ENCODE measurements at places on chromosomes 3 and 15.

GRCh38 chr3:101036213-101036618, 43.0 kb upstream of the ABI3BP start:
- peak; percentile 86 for DNase-seq

GRCh38 chr3:184231671-184232070, 2.3 kb downstream of the VWA5B2 start:
- no peak for DNase-seq

DNA sequence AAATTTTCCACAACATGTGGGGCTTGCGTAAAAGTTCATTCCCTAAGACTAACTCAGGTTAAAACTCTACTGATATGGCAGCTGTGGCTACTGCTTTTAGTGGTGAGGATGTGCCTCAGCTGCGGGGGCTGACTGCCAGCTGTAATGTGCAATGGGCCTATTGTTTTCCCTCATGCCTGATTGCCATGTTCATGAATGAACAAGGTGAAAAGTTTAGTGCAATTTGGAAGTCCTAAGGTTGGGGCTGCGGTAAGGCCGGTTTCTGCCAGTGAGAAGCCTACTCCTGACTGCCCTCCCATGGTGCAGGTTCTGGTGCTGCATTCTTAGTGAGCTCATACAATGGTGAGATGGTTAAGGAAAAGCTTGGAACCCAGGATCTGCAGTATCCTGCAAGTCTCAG, 10.9 kb upstream of the ALDH1L1 start:
- no peak for DNase-seq

DNA sequence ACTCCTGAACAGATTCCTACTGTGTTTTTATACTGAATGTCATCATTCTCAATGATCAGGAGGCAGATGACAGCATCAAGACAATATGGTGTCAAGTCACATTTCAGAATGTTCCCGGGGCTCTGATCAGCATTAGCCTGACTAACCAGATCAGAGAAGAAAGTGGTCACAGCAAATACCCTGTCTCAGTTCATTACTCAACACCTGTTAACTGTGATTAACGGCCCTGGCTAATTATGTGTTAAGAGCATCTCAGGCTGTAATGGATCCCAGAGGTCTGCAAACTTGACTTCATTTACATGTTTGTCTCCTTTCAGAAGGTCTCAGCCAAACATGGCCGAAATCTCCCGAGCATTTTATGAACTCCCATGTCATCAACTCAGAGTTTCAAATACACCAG, 833.7 kb downstream of the FHIT start:
- DNase-seq: no peak

- DNase-seq: no peak
These were observed 86.3 kb downstream of the RSL24D1 start for GRCh38 chr15:55110446-55110845.

DNA sequence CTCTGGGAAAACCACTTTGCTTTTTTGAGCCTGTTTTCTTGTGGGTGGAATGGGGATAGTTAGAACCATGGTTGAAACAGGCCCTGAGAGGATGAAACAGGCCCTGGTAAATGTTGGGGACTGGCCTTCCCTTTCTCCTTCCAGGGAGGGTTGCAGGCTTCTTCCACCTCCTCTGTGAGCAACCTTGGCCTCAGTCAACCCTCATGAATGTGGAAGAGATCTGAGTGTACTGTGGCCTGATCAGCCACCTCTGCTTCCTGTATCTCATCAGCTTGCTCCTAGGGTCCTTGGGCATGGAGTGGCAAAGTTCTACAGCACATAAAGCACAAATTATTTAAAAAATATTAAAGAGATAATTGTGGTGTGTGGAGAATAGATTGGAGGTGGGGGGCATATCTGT, 17.6 kb upstream of the TRH start:
- DNase-seq: no peak

DNA sequence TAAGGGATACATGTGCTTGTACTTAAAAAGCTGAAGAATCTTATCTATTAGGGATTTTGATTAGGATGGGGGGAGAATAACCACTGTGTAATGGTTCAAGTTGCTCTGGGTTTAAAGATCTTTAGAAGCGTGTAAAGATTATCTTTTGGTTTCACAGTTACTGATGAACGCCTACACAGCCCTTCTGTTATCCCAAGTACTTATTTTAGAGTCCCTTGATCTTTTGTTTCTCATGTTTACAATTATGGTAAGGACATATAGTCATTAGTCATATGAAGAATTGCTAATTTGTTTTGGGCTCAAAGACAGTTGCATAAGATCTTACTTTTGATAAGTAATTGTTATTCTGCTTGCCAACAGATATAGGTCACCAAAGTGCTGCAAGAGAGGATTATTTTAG, 160.1 kb downstream of the PLCL2 start:
- no peak for DNase-seq

GRCh38 chr3:57864853-57865252, 108.7 kb downstream of the SLMAP start:
- DNase-seq: peak; percentile 31

DNA sequence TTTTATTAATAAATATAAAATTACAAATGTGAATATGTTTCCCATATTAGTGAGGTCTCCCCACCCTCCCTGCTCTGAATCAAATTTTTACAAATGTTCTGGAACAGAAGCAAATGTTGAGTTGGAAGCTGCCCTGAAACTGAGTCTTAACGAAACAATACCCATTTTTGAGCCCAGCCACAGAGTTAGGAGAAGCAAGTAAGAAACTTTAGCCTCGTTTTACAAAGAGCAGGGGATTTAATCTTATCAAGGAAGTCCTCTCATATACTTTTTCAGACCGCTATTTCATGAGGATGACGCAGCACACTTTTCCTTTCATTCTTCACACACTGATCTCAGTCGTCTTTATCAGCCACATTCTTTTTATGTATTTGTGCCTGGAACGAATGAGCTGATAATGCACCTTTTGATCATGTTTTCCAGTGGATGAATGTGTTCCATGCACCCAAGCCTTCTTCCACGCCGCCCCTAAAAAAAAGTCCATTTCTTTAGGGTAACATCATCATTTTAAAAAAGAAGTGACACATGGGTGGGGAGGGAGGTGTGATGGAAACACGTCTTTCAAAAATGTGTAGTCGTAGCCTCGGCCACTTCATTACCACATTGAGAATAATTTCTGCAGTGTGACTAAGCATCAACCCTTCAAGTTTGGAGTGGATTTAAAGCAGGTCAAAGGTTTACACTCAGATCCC, 48.1 kb downstream of the SETMAR start:
- DNase-seq: peak; percentile 8

- no peak for DNase-seq
These were observed 23.1 kb downstream of the RAB27A start for GRCh38 chr15:55266547-55266946.

DNA sequence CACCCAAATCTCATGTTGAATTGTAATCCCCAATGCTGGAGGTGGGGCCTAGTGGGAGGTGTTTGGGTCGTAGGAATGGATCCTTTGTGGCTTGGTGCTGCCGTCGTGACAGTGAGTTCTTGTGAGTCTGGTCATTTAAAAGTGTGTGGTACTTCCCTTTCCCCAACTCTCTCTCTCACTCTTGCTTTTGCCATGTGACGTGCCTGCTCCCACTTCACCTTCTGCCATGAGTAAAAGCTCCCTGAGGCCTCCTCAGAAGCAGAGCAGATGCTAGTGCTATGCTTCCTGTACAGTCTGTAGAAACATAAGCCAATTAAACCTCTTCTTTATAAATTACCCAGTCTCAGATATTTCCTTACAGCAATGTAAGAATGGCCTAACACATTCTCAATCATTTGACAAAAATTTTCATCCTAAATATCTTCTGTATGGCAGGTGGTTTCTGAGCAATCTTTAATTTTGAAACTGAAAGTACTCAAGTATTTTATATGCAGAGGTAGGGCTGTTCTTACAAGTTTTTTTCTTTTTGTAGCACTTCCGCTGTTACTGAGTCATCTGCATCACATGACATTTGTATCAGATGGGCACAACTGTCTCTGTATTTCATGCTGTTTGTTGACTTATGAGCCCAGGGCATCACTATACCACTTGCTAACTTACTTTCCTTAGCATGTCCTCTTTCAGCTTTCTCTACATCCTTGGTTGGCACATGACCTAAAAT, 8.8 kb downstream of the RPL39L start:
- DNase-seq: peak; percentile 68

DNA sequence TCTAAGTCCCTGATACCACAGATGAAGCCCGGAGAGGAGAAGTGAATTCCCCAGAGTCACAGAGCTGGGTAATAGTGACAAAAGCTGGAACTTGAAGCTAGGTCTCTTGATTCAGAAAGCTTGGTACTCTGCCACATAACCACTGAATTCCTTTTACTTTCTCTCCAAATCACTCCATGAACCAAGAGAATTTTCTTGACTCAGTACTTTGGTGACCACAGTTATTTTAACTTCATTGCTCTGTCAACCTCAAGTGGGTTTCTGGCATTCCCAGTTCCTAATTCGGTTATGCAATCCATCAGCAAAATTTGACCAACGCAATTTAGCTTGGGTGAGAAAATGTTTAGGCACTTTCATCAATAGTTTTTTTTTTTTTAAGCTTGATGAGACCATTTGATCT, 61.0 kb upstream of the PPARG start:
- DNase-seq: no peak

GRCh38 chr3:15563190-15563589, 38.2 kb downstream of the HACL1 start:
- DNase-seq: no peak

DNA sequence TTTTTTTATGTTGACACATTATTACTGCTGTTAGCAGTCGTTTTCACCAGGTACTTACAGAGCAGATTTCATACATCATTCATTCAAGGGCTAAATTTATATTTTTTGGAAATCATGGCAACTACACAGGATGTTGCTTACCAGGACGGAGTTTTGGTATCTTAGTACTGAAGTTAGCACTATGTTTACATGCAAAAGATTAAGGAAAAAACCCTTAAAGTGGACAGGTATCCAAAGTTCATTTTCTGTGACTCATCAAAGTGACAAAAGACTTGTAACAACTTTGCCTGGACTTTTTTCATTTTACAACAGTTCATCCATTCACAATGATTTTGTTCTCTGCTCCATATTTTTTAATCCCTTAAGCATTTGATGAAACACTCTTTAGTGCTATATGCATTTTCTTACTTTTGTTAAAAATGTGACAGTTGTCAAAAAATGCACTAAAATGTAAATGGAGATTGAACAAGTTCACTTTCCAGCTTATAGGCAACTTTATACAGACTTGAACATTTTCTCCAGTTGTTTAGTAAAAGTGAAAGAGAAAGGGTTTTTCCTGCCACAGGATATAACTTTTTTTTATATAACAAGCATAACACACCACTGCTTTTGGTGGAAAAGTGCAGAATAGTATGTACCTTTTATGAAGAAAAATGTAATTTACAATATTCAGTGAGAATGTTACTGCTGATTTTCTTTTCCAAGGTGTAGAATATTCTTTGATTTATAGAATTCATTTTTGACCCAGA, 104.1 kb downstream of the STT3B start:
- DNase-seq: no peak

GRCh38 chr15:79529157-79529785, 97.1 kb downstream of the MINAR1 start:
- DNase-seq: no peak

DNA sequence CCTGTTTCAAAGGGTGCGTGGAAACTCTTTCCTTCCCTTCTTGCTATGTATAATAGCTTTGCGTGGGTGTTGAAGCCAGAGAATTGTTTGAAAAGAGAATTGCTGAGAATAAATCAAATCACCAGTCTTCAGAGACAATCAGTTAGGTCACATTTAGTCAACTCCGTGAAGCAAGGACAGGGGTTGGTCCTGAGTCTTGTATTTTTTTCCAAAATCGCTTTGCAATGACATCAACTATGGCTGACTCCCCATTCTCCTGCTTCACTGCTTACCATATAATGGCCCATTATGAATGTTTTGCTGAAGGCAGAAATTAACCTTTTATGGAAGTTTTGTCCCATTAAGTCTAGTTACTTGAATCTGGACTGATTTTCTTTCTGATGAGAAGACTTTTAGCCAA, 852.8 kb downstream of the AGBL1 start:
- no peak for DNase-seq

DNA sequence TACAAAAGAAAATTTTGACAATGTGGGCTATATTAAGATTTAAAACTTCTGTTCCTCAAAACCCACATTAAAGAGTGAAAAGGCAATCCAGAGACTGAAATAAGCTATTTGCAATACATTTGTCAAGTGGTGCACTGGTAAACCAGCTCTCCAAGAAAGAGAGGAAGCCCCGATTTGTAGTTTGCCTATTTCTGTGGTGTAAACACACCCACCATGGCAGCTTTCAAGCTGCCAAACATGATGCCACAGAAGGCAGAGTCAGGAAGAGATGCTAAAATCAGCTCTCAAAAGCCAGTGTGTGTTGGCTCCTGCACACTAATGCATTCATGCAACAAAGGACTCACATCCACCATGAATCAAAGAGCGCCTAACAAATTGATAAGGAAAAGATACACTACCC, 17.5 kb downstream of the RFTN1 start:
- no peak for DNase-seq

GRCh38 chr3:17047162-17047561, 162.4 kb downstream of the PLCL2 start:
- DNase-seq: no peak

DNA sequence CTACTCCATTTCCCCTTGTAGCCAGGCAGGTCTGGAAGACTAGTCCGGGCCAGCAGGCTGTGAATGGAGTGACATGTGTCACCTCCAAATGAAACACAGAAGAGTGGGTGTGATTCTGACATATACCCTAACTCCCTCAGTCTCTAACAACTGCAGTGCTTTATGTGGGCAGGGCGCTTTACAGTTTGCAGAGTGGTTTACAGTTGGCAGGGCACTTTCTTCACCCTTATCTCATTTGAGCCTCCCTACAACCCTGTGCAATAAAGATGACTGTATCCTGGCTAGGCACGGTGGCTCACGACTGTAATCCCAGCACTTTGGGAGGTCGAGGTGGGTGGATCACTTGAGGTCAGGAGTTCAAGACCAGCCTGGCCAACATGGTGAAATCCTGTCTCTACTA, 176.3 kb downstream of the RAB11A start:
- DNase-seq: no peak

GRCh38 chr3:113629584-113630421, 66.6 kb downstream of the USF3 start:
- DNase-seq: no peak

- no peak for DNase-seq
These were observed 513.2 kb upstream of the GOLIM4 start for GRCh38 chr3:168608926-168609325.

DNA sequence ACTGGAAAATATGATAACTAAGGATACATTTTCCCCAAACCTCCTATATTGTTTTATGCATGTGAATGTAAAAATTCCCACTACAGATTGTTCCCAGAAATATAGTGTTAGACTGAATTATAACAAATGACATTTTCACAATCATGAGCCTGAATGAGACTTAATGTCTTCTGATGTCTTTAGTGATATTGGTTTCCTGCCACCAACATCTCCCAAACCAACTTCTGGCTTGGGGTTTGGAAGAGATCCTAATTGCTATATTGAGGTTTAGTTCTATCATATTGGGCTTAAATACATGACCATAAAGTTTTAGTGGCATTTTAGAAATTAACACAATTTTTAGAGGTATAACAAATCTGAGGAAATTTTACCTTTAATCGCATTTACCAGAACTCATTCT, 445.3 kb upstream of the CCDC54 start:
- DNase-seq: no peak

GRCh38 chr15:91208371-91208770, 108.3 kb downstream of the SV2B start:
- no peak for DNase-seq

Data from RKO (cell line).